Effector memory CD4-positive, alpha-beta T cell (primary cell): ENCODE measurements at places on chromosomes 6 and 20.

GRCh38 chr6:136969433-136969832, 47.3 kb downstream of the SLC35D3 start:
- DNase-seq = no peak

GRCh38 chr6:139520321-139520768, 145.9 kb upstream of the CITED2 start:
- no peak for DNase-seq

DNA sequence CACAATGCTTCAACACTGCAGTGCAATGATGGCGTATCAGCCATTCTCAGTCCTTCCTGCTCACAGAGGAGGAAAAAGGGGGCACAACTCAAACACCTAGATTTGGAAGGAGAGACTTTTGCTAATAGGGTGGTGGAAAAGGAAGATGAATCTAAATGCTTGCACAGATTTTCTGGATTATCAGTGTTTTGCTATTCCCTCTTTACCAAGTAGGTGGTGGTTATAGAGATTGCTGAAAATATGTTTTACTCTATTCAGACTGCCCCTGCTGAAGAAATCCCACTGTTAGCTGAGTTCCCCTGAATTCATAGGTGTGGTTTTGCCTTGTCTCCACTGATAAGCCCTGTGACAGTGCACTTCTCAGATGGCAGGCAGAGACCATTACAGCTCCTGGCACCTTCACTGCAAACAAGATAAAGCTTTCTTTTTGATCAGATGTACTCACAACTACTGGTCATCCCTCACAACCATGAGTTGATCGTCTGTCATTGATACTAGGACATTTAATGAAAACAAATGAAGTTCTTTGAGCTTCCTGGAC, 311.4 kb downstream of the KIF16B start:
- no peak for DNase-seq

- no peak for DNase-seq
These were observed 1.5 kb downstream of the TP53INP2 start for GRCh38 chr20:34705397-34706301.

- DNase-seq = no peak
These were observed 45.8 kb downstream of the RGS17 start for GRCh38 chr6:153085239-153085638.

GRCh38 chr6:82143041-82143481, 104.5 kb downstream of the IBTK start:
- DNase-seq = no peak

- no peak for DNase-seq
These were observed 18.2 kb downstream of the TPX2 start for GRCh38 chr20:31757254-31757653.

- DNase-seq = no peak
These were observed 8.1 kb downstream of the C6orf136 start for GRCh38 chr6:30654798-30655742.

GRCh38 chr6:15417811-15418210, 171.9 kb downstream of the JARID2 start:
- DNase-seq = no peak

- no peak for DNase-seq
These were observed 105.7 kb downstream of the EDN1 start for GRCh38 chr6:12395898-12396297.

DNA sequence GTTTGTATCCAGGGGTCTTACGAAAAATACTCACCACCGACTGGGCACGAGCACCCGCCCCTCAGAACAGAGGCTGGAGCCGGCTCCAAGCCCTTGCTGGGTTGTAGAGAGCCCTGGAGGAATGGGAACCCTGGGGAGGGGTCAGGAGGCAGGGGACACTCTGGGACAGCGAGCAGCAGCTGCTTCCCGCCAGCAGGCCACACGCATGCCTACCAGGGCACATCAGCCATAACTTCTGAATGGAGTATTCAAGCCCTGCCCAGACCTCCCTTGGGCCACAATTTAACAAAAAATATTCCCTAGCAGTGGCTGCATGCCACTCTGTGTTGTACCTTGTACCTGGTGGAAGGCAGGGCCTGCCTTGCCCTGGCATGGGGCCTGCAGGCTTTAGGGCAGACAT, 31.6 kb upstream of the CD93 start:
- DNase-seq = no peak

GRCh38 chr6:135310291-135310690, 129.2 kb downstream of the MYB start:
- DNase-seq = no peak

GRCh38 chr20:47574616-47575364, 73.1 kb downstream of the NCOA3 start:
- DNase-seq = no peak

- DNase-seq = no peak
These were observed 45.1 kb downstream of the TRERF1 start for GRCh38 chr6:42406306-42407280.

DNA sequence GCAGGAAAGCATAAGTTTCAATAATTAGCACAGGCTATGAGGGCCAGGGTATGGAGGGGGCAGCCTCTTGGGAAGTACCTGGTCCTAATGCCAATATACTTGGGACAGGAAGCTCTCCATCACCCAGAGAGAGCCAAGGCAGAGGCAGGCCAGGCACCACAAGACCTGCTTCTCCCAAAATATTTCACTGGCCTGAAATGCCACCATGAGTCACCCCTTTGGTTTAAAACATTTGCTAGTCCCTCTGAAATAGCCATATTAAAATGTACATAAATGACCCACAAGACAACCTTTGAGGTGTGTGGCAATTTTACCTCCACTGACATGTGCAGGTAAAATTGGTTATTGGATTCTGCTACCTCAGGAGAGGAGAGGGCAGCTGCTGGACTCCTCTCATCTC, 23.4 kb upstream of the SCUBE3 start:
- no peak for DNase-seq

DNA sequence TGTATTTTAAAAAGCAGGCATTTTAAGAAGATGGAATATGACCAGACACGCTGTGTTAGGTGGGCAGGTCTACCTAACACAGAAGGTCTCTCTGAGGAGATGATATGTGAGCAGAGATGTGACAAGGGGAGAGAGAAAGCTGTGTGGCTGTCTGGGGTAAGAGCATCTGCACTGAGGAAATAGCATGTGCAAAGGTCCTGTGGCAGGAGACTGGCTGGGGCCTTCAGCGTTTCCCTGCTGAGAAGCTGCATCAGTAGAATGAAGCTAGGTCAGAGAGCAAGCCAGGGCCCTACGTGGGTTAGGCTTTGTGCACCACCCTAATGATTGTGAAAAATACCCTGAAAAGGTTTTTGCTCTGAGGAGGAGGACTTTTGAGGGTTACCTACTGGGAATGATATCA, 87.0 kb downstream of the TXNDC5 start:
- no peak for DNase-seq

DNA sequence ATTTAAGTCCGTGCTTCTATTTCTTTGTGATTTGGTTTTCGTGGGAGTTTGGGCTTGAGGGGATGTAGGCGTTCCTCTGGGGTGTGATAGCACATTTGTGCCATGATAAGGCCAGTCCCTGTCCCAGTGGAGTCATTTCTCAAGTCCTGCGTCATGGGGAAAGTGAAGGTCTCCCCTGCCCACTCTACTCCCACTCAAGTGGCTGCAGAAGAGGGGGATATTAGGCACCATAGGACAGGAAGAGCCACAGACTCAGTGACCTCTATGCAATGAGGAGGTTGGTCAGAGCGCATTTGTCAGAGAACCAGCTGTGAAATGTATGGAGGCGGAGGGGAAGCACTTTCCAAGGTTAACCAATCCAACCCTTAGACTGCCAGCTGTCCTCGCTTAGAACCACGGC, 51.9 kb upstream of the EDN1 start:
- DNase-seq = no peak

DNA sequence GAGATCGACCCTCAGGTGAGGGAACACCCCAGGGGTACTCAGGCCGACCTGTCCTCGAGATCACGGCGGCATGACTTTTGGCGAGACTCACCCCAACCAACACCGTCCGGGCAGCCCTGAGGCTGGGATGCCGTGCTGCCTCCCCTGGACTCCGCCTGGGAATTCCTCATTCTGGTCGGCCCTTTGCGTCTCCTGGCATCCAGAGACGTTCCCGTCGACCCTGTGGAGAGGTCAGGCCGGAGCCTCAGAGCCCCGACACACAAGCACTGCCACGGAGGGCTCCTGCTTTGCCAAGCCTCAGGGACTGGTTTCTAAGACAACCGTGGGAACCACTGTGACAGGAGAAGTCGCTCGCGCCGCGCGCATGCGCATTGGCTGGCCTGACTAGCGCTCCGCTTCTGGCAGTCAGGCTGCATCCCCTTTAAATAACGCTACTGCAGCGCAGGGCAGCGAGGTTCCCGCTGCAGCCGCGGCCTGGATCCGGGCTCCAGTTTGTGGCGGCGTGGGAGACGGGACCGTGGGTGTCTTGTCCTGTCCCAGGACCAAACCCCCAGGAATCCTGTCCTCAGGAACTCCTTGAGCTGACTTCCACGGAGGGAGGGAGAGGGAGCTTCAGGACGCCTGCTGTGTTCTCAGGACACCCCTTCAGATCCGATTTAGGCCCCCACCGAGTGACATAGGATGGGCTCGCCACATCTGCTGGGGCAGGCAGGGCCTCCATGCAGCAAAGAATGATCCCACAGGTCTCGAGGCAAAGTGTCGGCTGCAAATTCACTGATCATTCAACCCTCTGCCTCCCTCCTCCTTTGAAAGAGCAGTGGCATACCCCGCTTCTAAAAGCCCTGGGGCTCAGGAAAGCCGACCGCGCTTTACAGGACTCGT, 163.2 kb upstream of the ZNF337 start:
- DNase-seq = peak; percentile 29

- DNase-seq = no peak
These were observed 5.9 kb downstream of the CDYL start for GRCh38 chr6:4781967-4782575.

DNA sequence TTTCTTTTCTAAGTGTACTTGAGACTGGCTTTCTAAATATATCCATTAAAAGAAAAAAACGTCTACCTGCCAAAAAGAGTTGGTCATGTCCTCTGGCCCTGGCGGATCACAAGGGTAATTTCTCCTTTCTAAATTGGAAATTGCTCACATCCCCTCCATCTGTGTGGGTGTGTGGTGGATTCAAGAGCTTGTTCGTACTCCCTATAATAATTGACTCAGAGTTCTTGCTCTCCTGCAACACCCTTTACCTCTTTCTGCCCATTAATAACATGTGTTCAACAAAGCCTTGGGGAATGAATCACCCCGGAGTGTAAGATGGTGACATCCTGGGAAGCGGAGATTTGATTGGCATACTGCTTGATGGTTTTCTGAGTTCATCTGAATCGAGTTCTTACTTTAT, 263.8 kb downstream of the ALDH8A1 start:
- DNase-seq = no peak

DNA sequence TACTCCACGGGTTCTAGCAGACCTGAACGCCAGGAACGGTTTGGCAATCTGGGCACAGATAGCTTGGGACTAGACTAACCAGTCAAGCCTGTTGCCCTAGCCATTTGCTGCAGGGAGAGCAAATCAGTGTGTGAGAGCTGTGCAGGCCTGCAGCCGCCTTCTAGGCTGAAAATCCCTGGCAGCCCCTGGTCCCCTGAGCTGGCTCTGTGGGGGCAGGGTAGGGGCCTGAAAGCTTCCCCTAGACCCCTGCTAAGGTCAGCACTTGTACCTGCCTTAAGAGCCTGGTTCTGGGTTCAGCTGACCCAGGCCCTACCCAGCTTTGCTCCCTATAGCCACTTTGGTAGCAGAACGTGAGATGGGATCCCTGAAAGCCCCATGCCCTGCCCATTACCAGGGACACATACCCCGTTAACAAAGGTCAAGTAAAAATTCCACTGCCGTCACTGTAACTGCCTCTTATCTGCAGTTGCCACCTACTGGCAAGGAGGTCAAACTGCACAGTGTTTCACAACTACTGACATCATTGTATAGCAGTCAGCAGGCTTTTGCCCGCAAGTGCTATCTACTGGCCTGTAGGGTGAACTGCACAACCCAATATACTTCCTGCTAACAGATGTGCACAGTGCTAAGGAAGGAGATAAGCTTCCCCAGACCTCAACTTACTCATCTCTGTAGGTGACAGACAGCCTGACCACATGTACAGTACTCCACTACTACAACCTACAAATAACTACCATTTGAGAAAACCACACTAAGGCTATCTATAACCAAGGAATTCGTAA, 95.1 kb upstream of the OLIG3 start:
- DNase-seq = peak; percentile 54

- no peak for DNase-seq
These were observed 79.6 kb downstream of the IPCEF1 start for GRCh38 chr6:154276810-154277628.

DNA sequence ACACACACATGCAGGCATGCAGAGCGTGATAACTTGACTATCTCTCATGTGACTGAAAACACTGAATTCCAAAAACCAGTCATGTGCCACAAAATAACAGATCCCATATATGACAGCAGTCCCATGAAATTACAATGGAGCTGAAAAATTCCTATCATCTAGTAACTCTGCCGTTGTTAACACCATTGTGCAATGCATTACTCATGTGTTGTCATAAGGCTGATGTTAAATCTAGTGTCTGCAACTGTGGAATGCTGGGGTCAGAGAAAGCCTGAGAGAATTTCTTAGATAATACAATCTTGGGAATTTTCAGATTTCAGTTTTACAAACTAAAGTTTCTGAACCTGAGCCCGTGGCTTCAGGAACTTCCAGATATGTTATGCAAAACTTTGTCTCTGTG, 70.2 kb downstream of the LYRM4 start:
- DNase-seq = no peak

DNA sequence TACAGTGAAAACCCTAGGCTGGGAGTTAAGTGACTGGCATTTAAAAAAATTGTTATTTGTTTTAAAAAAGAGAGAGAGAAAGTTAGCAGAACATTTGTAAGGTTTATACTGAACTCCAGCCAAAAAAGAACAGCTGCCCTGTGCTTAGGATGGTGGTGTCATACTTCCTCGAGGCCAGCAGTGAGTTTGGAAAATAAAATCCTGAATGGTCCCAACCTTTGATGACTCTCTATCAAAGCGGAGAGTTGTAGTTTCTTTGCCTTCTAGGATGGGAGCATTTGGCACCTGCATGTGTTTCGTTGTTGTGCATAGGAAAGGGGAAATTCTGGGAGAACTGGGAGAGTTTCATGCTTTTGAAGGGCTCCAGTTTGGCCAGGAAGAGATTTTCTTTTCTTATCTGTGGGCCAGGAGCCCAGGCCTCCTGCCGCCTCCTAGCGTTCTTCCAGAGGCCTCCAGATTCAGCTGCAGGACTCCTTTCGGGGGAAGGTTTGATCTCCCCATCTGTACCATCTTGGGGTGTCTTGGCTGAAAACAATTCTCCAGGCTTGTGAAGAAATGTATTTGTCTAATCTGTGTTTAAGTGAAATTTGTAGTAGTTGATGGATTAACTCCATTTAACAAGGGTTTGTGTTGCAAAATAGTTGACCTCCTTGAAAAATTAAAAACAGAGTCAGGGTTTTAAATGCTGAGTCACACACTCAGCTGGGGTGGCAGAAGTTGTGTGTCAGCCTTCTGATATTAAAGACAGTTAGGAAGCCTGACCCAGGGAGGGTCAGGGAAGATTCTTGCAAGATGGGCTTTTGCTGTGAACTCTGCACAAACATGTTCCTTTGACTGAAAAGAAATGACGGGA, 63.4 kb downstream of the TXNDC5 start:
- no peak for DNase-seq

- no peak for DNase-seq
These were observed 28.5 kb upstream of the HLA-DRB5 start for GRCh38 chr6:32558426-32559057.

- no peak for DNase-seq
These were observed 15.1 kb upstream of the AFDN start for GRCh38 chr6:167811442-167812087.
